Right cardiac atrium (tissue), 5 donors: ENCODE measurements at places on chromosomes 13 and 19.

DNA sequence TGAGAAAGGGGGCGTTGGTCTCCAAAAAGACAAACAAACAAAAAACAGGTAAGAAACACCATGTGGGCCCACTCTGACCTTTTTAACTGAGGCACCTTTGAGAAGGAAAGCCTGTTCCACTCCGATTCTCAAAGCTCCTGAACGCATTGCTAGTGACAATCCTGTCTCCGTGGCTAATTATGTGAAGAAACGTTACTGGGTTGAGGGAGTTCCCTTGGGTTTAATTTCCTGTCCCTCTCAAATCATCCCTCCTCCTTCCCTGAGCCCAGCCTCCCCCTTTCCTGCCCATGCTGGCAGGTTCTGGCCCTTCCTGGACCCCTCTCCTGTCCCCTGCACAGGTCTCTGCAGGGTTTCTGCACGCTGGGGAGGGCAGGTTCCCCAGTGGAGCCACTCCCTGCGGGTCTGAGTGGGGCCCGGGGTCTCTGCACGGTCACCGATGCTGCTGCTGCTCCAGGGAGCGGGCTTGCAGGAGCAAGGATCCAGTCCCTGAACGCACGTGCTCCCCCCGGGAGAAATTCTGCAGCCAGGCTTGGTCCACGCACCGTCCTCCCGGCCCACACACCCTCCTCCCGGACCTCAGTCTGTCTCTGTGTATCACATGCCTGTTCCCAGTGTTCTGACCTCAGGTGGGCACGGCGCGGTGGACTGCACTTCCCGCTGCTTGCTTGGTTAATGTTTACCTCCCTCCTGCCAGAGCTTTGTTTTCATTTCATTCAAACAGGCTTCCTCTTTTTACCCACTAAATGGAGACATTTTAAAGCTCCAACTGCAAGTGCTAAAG lies 76.4 kb upstream of the MCF2L start:
- peak; percentile 41 for DNase-seq

DNA sequence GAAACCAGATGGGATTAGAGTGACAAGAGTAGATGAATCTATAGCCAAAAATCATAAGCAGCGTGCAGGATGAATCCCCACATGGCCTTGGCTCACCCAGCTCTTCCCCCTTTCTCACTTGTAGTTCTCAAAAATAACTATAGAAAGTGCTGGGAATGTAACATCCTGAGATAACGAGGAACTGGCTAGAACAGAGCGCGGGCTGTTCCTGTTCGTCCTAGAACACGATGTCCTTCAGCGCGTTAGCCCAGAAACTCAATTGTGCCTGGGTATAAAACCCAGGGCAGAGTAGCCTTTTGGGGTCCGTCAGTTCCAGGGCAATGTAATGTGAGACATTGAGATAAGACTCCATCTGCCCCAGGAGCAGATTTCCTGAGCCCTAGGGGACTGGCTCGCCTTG lies 326.2 kb downstream of the TSHZ3 start:
- DNase-seq: no peak

DNA sequence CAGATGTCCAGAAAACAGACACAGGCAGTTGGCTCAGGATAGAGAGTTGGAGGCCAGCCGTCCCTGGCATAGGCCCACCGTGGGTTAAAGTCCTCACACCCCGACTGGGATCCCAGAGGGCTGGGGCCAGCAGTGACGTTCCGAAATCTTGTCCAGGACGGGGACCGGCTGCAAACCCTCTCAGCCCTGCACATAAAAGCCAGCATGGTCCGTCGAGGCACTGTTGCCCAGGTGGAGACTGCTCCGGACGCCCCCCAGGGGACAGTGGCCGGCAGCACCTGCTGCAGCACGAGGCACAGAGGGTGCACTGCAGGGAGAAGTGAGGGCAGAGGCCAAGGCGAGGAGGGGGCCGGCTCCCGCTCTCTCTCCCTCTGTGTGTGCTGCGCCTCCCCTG lies 4.3 kb upstream of the IFNL2 start:
- DNase-seq: no peak

DNA sequence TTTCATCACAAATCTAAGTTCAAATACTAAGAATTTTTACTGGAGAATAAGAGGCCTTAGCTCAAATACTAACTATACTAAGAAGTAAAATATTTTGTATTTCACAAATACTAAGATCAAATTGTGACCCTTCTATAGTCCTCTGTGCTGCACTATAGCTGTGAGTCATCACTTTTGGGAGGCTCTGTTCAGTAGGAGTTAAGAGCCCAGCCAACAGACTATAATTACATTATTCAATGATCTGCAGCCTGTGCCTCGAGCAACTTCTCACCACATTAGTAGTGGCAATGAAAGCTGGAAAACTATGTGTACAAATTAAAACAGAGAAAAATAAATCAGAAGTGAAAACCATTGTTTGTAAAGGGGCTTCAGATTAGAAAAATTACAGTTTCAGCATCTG lies 147.3 kb upstream of the GPC6 start:
- DNase-seq: no peak

GRCh38 chr19:47111006-47111621 lies 2.5 kb downstream of the ZC3H4 start:
- DNase-seq: peak; percentile 67

- no peak for DNase-seq
Observed at GRCh38 chr13:39597838-39598237, 5.2 kb downstream of the LHFPL6 start.

DNA sequence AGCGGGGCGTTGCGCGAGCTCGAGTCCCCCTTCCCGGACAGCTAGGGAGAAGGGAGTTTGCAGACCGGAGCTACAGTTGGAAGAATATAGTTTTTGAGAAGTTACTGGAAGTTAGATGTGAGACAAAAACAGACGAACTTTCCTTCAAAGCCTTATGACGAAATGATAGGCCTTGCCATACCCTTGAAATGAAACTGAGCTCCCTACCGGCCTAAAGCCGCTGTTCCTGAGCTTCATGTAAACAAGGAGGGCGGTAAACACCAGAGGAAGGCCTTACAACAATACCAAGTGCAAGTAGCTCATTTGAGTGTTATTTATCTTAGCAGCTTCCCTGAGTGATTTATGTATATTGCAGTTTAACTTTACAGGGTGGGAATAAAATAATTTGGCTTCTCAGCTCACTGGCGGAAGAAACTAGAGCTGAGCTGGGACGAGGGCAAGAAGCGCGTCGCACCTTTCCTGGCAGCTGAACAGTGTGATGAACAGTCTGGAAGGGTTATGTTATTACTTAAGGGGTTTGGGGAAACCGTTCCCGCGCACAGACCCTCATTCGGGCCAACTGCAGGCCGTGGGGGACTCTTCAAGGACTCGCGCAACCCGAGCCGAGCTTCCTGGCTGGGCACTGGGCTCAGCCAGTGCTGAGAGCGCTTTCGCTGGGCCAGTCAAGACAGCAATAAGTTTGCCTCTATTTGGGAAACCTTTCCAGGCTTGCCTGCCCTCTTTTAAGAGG lies 111.2 kb downstream of the KCNRG start:
- peak; percentile 67 for DNase-seq

DNA sequence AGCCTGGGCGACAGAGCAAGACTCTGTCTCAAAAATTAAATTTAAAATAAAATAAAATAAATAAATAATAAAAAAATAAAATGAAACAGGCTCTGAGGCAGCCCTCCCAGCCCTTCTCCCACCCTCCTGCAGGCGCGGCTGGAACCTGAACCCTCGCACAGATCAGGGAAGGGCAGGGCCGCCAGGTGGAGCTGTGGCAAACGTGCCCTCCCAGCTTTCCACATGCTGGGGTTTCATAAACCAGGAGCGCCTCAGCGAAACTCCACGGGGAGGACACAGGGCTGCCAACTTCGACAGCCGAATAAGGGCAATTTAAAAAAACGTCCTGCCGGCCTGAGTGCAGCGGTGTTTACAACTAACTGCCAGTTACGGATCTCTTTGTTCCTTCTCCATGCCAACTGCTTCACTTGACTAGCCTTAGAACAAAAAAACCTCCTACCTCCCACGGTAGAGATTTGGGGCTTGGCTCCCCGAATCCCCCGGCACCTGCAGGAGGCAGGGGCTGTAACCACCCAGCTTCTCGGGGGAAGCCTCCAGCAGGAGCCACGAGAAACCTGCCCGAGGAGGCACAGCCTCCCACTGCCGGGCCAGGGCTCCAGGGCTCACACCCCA lies 15.9 kb downstream of the ZNF787 start:
- DNase-seq: peak; percentile 88

GRCh38 chr13:58080806-58081205 lies 449.3 kb downstream of the PCDH17 start:
- no peak for DNase-seq

DNA sequence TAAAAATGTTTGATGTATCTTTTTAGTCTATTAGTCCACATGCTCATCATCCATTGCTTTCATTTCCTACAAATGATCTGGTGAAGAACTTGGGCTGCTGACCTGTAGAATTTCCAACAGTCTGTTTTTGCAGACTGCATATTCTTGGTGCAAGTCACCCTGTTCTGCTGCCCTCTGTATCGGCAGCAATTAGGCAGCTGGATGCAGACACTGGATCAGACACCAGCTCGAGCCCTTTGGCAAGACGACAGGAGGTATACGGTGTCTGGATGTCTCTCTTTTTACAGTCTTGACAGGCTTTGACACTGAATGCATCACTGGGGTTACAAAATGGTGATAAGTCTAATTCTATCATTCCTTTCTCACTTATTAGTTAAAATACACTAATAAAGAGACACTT lies 21.8 kb downstream of the MTRF1 start:
- no peak for DNase-seq
